ENCODE measurements at places on chromosomes 2 and 18.

- no peak for DNase-seq
Measured at GRCh38 chr2:85865539-85866164, 23.1 kb downstream of the ST3GAL5 start.

- no peak for DNase-seq
Measured at GRCh38 chr18:47522359-47522758, 270.9 kb upstream of the SKOR2 start.

DNA sequence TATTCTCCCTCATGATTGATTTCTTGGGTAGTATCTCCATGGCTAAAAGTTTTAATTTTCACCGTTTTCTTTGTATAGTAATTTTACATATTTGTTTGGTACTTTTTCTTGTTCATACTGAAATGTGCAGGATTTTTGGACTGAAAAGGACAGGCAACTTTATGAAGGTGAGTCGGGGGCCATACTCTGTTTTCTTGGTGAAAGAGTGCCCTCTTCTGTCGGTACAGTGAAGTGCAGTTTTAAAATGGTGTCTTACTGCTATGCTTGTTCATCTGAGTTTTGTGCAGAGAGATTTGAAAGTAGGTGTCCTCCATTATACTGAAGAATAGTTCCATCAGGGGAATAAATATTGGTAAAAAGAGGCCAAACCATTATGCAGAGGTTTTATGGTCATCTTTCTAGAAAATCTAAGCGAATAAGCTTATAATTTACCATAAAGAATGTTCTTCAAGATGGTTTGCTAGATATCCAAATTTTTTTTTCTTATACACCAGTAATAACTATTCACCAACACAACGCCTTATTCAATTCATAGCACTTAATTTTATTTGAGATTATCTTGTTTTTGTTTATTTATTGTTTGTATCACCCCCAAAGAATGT is 8.7 kb upstream of the SERPINB13 start:
- no peak for DNase-seq

DNA sequence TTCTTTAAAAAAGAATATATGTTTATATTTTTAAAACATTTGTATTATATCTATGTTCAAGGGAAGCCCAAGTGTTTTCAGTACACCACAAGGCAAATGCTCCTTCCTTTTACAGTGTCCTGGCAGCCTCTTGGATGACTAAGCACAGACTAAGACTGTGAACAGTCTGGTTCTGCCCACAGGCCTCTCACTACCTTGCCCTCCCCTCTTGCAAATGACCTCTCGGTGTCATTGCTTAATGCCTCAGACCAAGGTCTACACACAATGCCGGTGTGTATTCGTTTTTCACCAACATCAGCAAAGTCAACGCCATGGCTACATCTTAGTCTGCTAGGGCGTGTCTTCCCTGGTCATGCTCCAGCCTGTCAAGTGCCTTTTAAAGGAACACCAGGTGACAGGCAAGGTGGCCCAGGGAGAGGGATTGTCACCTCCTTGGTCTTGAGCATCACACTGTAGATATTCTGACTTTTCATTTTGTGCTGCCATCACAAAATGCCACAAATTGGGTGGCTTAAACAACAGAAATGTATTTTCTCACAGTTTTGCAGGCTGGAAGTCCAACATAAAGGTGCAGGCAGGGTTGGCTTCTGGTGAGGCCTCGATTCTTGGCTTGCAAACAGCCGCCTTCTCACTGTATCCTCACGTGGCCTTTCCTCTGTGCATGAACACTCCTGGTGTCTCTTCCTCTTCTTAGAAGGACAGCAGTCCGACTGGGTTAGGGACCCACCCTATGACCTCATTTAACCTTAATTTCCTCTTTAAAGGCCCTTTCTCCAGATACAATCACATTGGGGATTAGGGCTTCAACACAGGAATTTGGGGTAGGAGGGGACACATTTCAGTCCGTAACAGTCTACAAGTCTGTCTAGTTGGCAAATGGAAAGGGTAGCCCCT is 266.5 kb downstream of the KLHL29 start:
- no peak for DNase-seq

GRCh38 chr18:44889111-44889510 is 208.4 kb downstream of the SETBP1 start:
- no peak for DNase-seq
